ENCODE measurements at places on chromosomes 4 and X.

DNA sequence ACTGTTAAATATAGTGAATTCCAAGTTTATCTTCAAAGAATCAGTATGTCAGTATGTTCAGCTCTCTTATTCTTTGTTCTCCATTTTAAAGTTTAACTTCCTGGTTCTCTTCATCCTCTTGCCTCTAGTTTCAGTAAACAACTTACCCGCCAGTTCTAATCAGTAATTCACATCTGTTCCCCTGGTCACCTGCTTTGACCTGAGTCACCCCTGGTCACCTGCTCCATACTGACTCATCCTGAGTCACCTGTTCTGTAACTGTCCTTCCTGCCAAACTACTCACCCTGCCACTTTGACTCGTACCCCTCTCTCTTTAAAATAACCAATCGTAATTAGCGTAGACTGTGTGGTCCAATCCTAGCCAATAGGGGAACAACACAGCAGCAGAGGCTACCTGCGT, 992.7 kb upstream of the HS3ST1 start:
- no peak overlapping the region for H3K27ac ChIP-seq
- no peaks in the 10 kb centered on the region for H3K4me1 ChIP-seq
- no peak for DNase-seq
- H3K36me3 ChIP-seq = no peaks in the 10 kb centered on the region

- no peaks in the 10 kb centered on the region for H3K36me3 ChIP-seq
- H3K27ac ChIP-seq = no peak overlapping the region
- H3K4me3 ChIP-seq = no peak overlapping the region
Measured at GRCh38 chr4:8739820-8740665, 131.6 kb downstream of the HMX1 start.

DNA sequence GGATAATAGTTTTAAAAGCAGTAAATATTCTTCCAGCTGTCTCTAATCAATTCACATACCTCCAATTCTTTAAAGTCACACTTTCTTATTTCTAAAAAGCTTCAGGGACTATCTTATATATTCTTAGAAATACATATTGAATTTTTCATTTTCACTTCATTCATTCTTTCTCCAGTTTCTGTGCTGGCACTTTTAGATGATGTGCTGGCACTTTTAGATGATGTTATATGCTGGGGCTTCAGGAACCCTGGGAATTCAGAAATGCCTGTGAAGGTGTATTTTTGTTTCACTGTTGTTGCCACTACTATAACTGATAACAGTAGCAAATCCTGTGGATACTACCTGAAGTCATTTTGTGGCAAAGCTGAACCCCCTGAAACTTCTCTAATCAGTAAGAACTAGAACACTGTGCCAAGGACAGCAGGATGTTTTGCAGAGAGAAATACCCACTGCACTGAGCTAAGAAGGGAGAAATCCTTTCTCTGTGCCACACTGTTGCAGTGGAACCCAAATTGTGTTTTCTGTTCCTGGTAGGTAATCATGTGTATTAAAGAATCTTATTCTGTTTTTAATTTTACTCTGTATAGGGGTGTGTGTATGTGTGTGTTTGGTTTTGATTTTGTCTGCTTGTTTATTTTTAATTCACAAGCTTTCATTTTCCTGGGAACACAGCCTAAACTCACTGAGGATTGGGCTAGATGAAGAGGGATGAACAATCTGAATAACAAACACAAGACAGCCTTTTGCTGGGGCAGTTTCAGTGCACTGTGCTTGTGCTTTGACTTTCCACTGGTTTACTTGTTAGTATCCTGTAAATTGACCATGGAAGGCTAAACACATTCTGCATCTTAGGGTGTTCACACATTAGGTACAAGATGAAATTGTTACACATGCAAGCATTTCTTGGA, 898.3 kb downstream of the CCSER1 start:
- no peaks in the 10 kb centered on the region for H3K4me1 ChIP-seq
- no peaks in the 10 kb centered on the region for H3K27me3 ChIP-seq
- DNase-seq = no peak
- H3K4me3 ChIP-seq = no peak overlapping the region
- no peaks in the 10 kb centered on the region for H3K36me3 ChIP-seq
- no peak overlapping the region for H3K27ac ChIP-seq

- DNase-seq = no peak
- no peaks in the 10 kb centered on the region for H3K27me3 ChIP-seq
- H3K36me3 ChIP-seq = no peaks in the 10 kb centered on the region
- H3K4me3 ChIP-seq = no peak overlapping the region
- no peak overlapping the region for H3K27ac ChIP-seq
- no peaks in the 10 kb centered on the region for H3K4me1 ChIP-seq
Measured at GRCh38 chr4:32135642-32136041, 1415.5 kb downstream of the PCDH7 start.

GRCh38 chr4:91636083-91636482, 667.7 kb upstream of the GRID2 start:
- DNase-seq = no peak
- H3K36me3 ChIP-seq = no peaks in the 10 kb centered on the region
- H3K27me3 ChIP-seq = no peaks in the 10 kb centered on the region

DNA sequence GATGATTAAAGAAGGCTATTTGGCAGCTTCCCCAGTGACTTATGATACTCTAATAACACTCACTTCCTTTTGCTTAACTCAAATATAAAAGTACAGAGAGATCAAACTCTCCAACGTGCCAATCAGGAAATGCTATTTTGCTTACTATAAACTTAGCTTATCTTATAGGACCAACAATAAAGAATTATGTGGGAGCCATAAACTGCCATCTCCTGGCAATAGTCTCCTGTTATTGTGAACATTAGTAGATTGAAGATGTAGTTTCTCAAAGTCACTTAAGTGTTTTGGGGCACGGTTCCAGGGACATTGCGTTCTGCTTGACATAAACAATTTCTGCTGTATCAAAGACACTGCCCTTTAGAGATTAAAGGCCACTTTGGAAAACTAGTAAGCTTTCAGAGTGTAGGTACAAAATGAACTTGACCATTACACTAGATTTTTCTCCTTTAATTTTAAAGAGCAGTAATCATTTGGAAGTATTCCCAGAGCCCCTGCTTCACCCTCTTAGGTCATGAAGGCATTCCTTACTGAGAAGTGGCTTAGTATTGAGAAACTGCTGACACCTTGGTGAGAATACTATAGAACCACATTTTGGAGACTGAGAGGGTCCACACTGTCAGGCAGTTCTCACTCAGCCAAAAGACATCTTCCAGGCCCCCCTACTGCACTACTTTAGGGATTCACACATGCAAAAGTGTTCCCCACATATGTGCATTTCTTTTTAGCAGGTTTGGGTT, 51.9 kb downstream of the MAOA start:
- no peaks in the 10 kb centered on the region for H3K27me3 ChIP-seq
- no peaks in the 10 kb centered on the region for H3K4me1 ChIP-seq
- no peaks in the 10 kb centered on the region for H3K36me3 ChIP-seq
- H3K4me3 ChIP-seq = no peak overlapping the region
- peak overlapping the region; percentile 26 for H3K27ac ChIP-seq

DNA sequence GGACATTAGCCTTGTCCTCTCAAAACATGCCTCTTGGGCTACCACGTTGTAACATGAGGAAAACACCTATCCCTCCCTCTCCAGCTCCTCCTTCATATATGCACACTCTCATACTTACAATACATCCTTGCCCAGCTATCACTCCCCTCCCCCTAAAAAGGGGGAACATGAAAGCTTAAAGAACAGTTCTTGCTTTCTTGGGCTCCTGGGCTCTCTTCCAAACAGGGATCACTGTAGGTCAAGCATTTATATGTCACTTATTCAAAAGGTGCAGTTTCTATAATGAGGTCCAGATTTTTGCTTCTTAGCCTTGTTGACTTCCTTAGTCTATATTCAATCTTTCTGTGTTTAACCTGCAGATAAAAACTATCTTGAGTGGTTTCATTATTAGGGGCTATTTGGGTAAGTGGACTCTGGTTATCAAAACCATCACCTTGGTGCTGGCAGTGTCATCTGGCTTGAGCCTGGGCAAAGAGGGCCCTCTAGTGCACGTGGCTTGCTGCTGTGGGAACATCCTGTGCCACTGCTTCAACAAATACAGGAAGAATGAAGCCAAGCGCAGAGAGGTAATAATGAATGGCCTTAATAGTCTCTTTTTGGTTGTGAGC, 119.4 kb downstream of the AKAP4 start:
- no peak overlapping the region for H3K27ac ChIP-seq
- H3K4me1 ChIP-seq = no peaks in the 10 kb centered on the region
- H3K27me3 ChIP-seq = no peaks in the 10 kb centered on the region
- H3K4me3 ChIP-seq = no peak overlapping the region

GRCh38 chr4:27973056-27973455, 1112.4 kb downstream of the STIM2 start:
- no peaks in the 10 kb centered on the region for H3K27me3 ChIP-seq
- no peaks in the 10 kb centered on the region for H3K36me3 ChIP-seq
- H3K27ac ChIP-seq = no peak overlapping the region
- no peak overlapping the region for H3K4me3 ChIP-seq
- no peak for DNase-seq
- no peaks in the 10 kb centered on the region for H3K4me1 ChIP-seq

DNA sequence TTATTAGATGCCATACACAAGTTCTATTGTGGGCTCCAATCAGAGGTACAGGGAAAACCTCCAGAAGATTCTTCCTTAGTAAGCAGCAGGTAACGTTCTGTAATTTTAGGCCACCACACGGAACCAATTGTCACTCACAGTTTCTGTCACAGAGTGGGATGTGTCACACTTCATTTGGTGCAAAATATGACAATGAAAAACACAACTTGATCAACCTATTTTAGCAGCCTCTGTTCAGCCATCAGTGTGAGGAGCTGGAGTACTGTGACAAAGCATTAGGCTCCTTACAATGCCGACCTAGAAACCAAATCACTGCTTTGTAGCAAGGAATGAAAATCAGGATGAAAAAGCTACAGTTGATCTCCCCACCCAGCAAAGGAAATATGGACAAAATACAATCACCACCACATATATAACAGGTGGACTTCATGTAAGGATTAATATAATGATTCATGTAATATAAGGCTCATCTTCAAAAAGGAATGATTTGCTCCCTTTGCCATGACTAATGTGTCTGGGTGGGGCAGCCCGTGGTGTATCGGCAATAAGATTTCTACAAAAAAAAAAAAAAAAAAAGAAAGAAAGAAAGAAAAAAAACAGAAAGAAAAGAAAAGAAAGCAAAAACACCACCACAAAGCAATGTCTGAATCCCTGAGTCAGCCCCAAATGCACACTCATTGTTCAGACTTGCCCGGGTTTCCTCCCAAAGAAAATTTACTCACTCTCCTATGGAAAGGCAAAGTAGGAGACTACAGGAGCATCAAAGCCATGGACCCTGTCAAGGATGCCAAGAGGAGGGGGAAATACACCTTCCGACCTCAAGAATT, 36.0 kb downstream of the SLC9A7 start:
- no peak for DNase-seq
- no peaks in the 10 kb centered on the region for H3K4me1 ChIP-seq
- H3K36me3 ChIP-seq = no peaks in the 10 kb centered on the region
- H3K4me3 ChIP-seq = no peak overlapping the region

- no peaks in the 10 kb centered on the region for H3K36me3 ChIP-seq
- no peak overlapping the region for H3K4me3 ChIP-seq
- no peak overlapping the region for H3K27ac ChIP-seq
- DNase-seq = no peak
- no peaks in the 10 kb centered on the region for H3K4me1 ChIP-seq
Measured at GRCh38 chr4:181119186-181119585, 1124.0 kb upstream of the TENM3 start.

DNA sequence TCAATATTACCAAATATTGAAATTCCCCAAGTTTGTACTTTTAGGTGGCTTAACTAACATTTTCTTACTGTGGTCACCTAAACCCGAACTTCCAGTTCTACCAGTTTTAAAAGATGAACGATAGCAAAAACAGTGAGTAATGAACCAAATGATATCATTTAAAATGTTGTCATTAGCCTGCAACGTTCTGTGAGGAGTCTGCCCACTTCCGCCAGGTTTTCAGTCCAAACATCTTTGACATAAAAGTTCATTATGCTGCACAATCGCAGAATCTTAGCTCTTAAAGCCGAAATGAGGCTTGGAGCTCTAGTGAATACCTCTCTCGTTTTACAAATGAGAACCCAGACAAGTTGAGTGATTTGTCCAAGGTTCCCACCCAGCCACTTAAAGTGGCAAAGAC, 762 bp downstream of the PIGA start:
- H3K27me3 ChIP-seq = peaks cover 6% of the 10 kb centered on the region
- peak overlapping the region; percentile 59 for H3K4me3 ChIP-seq
- no peaks in the 10 kb centered on the region for H3K36me3 ChIP-seq
- no peak for DNase-seq
- peak overlapping the region; percentile 70 for H3K27ac ChIP-seq
- no peaks in the 10 kb centered on the region for H3K4me1 ChIP-seq

DNA sequence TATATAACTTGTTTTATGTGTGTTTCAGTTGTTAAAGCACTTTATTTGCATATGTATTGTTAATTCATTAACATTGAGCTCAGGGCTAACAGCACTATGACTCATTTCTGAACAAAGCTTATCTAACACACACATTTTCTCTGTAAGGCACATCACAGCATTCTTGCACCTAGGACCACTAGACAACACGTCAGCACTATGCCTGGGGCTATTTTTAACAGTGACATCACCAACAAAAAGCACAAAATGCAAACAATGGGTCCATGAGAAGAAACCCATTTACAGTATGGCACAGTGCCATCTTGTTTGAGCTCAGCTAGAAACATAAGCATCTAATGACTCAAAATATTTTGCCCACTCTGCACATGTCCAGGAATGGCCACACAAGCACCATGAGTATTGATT, 124.4 kb downstream of the RELL1 start:
- no peak overlapping the region for H3K4me3 ChIP-seq
- no peak overlapping the region for H3K27ac ChIP-seq
- no peaks in the 10 kb centered on the region for H3K4me1 ChIP-seq
- no peaks in the 10 kb centered on the region for H3K27me3 ChIP-seq

DNA sequence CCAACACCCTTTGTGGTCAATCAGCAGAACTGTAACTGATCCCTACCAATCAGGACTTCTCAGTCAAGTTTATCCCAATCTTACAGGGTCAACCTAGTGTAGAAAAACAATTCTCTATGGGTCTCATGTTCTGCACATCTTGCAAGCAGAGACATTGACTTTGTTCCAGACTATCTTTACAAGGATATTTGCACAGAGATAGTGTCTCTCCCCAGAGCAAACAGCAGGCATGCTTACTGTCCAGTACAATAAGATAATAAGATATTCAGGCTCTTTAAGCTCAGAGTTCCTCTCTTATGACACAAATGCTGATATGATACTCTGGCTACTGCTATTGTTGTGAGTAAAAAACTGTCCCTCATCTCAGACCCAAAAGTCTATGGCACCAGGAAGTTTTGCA, 53.2 kb downstream of the ACSL4 start:
- H3K36me3 ChIP-seq = no peaks in the 10 kb centered on the region
- no peak for DNase-seq
- no peaks in the 10 kb centered on the region for H3K4me1 ChIP-seq
- no peak overlapping the region for H3K4me3 ChIP-seq
- no peak overlapping the region for H3K27ac ChIP-seq

DNA sequence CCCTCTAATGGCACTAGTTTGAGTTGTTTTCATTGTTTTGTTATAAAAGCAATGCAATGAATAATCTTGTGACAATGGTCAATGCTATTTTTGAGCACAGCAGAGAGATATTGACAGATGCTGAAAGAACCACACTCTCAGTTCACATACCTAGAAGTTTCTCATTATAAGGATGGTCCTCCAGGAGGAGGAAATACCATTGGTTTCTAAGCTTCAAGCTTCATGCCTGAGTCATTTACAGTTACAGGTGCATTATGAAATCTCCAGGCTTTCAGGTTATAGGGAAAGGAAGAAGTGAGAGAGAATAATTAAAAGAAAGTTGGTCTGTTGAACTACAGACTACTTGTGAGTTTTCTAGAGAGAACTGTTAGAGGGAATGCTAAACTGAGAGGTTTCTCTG, 75.3 kb downstream of the PWWP3B start:
- no peak overlapping the region for H3K4me3 ChIP-seq
- DNase-seq = no peak
- H3K27me3 ChIP-seq = no peaks in the 10 kb centered on the region
- no peaks in the 10 kb centered on the region for H3K4me1 ChIP-seq
- no peak overlapping the region for H3K27ac ChIP-seq

All from colonic mucosa (tissue), 4 donors.